ENCODE measurements at places on chromosomes 7 and 10.

DNA sequence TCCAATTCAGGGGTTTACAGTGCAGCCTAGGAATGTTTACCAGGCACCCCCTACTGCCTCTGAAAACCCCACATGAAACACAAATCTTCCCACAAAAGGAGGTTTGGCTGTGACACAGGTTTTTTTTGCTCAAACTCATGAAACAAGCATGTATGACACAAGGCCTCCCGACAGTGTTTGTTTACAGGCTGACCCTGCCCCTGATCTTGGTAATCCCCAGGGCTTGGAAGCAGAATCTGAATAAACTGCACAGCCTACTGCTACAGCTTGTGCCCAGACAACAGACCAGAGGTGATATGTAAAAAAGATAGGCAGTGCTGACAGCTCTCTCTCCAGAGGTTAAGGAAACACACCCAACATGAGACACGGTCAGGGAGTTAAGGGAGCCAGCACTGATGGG lies 184.2 kb downstream of the KMT2E start:
- DNase-seq, result no peak

DNA sequence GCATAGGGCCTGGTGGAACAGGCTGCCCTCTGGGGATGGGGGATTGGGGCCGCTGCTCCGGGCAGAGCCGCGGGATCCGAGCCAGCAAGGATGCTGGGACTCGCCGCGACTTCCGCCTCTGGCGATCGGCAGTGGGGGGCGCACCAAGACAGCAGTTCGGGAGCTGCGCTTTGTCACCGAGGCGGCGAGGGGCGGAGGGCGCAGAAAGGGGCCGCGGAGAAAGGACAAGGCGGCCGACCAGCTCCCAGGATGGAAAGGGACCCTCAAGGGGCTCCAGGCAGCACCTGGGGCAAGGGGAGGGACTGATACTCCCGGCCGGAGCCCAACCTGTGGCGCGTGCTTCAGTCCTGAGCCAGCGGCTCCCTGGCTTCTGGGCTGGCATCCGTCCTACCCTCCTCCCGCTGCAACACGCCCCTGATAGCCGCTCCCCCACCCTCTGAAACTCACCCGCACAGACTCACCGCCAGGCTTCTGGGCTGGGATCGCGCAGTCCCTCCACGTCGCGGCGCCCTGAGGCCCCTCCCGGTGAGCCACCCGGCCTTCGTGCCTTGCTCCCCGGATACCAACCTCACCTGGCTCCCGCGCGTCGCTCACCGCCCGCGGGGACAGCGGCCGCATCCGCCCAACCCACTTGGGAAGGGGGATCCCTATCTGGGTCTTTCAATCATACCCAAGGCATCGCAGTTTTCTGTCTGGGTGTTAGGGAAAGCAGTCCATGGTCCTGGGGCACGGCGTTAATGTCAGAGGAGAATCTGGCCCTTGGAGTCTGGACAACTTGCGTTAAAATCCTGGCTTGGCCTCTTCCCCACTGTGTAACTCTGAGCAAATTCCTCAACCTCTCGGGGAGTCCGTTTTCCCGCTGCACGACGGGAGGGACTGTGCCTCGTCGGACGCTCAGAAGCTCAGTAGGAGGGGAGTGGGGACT lies 7.0 kb upstream of the EVX1 start:
- DNase-seq, result no peak

- DNase-seq, result no peak
These were observed 60.4 kb downstream of the FRMD4A start for GRCh38 chr10:14270370-14270769.

DNA sequence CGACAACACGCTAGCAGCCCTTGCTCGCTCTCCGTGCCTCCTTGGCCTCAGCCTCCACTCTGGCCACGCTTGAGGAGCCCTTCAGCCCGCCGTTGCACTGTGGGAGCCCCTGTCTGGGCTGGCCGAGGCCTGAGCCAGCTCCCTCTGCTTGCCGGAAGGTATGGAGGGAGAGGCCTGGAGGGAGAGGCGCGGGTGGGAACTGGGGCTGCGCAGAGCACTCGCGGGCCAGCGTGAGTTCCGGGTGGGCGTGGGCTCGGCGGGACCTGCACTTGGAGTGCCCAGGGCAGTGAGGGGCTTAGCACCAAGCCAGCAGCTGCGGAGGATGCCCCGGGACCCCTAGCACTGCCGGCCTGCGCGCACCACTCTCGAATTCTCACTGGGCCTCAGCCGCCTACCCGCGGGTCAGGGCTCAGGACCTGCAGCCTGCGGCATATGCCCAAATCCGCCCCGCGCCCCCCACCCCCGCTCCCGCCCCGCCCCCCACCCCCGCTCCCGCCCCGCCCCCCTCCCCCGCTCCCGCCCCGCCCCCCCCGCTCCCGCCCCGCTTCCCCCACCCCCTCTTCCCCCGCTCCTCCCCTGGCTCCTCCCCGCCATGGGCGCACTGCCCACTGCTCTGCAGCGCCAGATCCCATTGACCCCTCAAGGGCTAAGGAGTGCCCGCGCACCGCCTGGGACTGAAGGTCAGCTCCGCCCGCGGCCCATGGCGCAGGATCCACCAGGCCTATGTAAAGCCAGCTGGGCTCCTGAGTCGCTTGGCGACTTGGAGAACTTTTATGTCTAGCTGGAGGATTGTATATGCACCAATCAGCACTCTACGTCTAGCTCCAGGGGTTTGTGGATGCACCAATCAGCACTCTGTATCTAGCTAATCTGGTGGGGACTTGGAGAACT lies 15.9 kb upstream of the ACBD5 start:
- DNase-seq, result no peak

DNA sequence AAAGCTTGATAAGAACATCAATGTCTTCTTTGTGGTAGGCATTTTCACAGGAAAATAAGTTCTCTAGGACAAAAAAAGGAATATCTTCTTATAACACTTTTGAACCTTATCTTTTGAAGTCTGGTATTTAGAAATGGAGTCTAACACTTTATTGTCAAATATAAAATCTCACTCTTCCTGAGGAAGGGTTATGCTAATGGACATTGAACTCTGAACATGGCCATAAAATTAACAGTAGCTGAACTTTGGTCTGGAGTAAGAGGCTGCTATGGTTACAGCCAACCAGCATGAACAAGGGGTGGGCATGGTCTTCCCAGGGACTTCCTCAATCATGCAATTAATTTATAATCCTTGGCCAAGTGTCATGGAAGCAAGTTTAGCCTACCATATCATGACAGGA lies at the start of gene CLRN3:
Gene CLRN3, minus strand, starts transcription at position 199 of the 400 bp plus-strand sequence. Its CDS starts 157 bp downstream, at position 42.
- DNase-seq, result no peak

DNA sequence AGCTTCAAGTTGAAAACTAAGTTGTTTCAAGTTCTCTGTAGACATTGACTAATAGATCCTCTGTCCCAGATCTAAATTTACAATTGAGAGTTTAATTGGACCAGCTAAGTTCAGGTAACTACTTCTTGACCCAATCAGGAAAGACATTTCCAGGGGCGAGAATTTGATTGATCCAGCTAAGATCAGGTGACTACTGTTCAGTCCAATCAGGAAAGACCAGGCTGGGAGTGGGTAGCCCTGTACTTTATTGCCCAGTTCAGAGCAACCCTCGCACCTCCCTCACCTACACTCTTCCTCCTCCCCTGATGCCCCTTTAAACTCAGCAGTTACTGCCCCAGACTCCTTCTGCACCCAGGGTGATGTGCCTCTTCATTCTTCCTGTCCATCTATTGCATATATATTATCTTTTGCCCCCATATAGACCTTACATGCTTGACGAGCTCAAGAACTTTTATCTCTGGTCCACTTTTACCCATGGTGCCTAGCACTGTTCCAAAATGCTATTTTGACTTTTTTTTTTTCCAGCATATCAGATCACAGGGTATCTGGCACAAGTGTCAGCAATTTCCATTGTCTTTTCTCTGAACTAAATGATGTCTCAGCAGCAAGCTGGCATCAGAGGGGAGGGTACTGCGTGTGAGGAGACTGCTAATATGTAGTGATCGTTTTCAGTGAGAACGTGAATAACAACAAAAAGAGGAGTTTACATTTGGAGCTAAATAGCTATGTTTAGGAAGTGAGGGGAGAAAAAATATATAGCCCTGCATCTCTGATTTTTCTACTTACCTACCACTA lies 169.4 kb downstream of the KIAA1217 start:
- no peak for DNase-seq

GRCh38 chr7:17685141-17685540 lies 255.2 kb downstream of the SNX13 start:
- no peak for DNase-seq

DNA sequence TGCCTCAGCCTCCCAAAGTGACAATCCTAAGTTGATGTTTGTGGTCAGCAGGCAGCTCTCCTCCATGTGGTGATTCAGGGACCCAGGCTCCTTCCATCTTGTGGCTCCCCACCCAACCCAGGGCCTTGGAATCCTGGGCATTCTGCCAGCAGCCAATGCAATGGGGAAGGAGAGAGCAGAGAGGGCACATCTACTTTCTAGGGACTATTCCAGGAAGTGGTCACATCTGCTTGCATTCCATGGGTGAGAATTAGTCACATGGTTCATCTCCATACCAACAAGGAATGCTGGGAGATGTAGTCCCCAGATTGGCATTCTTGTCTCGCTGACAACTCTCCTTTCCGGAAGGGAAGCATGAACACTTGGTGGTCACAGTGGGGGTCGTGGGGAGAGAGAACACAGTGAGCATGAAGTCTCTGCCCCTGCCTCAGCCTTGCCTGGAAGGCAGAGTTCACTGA lies 9.9 kb upstream of the SRRM3 start:
- no peak for DNase-seq

GRCh38 chr7:2306688-2307087 lies 7.6 kb downstream of the SNX8 start:
- no peak for DNase-seq

- no peak for DNase-seq
These were observed 39.1 kb downstream of the CDK6 start for GRCh38 chr7:92797284-92797683.

DNA sequence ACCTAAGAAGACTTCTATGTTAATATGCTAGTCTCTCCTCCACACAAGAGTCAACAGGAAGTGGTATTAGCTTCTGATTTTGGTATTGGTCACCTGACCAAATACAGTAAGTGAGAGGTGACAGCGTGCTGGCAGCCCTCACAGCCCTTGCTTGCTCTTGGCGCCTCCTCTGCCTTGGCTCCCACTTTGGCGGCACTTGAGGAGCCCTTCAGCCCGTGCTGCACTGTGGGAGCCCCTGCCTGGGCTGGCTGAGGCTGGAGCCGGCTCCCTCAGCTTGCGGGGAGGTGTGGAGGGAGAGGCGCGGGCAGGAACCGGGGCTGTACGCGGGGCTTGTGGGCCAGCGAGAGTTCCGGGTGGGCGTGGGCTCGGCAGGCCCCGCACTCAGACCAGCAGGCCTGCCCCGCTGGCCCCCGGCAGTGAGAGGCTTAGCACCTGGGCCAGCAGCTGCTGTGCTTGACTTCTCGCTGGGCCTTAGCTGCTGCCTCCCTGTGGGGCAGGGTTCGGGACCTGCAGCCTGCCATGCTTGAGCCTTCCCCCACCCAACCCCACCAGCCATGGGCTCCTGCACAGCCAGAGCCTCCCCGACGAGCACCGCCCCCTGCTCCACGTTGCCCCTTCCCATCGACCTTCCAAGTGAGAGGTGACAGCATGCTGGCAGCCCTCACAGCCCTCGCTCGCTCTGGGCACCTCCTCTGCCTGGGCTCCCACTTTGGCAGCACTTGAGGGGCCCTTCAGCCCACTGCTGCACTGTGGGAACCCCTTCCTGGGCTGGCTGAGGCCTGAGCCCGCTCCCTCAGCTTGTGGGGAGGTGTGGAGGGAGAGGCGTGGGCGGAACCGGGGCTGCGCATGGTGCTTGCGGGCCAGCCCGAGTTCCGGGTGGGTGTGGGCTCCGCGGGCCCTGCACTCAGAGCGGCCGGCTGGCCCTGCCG lies 4.2 kb upstream of the ACSL5 start:
- DNase-seq, result no peak

DNA sequence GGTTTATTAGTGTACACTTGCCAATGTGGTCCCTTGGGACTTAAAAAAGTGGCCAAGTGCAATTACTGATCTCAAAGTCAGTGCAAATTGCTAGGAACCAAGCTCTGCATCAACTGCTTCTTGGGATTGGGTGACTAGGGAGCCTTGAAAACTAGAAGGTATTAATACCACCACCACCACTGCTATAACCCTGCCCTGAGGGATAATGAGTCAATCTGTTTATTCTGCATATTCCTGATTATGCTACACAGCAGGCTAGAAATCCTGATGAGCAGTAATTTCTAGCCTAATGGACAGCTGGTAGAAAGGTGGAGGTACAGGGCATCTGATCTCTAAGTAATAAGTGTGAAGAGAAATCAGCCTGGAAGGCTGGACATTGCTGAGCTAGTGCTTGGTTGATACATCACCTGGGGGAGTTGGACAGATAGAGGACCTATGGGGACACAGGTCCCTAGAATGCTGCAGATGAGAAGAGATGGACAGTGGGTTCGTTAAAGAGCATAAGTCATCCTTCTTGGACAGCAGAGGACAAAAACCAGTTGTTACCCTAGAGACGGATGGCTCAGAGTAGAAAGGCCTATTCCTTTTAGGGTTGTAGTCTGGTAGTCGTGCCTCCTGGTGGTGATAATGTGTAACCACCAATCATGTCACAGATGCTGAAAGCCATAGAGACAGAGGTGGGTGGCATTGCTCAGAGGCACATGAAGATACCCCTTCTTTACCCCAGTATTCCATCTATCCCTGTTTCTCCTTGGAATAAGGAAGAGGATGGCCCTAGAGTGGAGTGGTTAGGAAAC lies 554.8 kb downstream of the SORCS1 start:
- no peak for DNase-seq

DNA sequence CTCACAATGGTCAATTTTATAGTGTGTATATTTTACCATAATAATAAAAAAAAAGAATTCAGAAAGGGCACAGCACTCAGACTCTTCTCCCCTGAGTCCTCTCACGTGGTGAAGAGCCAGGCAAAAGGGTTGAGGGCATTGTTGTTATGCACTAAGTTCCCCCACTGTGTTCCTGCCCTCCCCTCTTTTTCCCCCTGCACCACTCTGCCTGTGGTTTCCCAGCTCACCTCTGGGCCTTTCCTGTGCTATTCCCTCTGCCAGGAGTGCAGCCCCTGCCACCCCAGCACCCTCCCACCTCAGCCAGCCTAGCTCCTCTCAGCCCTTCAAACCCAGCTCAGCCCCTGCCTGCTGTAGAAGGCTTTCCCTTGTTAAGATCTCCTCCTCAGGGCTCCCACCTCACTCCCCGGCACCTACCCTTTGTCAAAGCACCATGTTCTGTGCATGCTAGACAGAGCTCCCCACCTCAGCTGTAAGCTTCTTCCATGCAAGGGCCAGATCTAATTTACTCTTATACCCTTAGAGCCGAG lies 108.5 kb downstream of the KCNMA1 start:
- DNase-seq, result no peak

DNA sequence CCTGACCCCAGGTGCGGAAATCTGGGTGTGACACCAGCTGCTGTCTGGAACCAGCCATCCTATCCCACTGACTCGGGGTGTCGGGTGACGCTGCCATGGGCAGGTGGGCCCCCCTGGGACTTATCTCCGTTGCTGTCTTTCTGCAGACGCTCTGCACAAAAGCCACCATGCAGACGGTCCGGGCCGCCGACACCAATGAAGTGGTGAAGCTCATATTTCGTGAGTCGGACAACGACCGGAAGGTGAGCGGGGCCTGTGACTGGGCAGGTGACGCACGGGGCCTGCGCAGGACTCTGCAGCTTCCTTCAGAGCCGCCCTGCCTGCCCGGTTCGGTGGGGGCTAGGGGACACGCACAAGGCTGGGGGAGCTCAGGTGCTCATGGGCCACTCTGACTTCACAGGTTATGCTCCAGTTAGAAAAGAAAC lies 36.6 kb downstream of the NKX6-2 start:
- no peak for DNase-seq

All from stimulated activated CD4-positive, alpha-beta T cell treated with anti-CD3 and anti-CD28 coated beads, Interleukin-1b, Interleukin-23, amount 100 ng/mL, for 1 hour (primary cell).